ENCODE measurements at places on chromosomes 6 and 20.

- no peak for DNase-seq
These were observed at the start of gene TEAD3 for GRCh38 chr6:35496841-35497570. TEAD3 (minus strand) TSS chr6:35497079.

- DNase-seq: no peak
These were observed 790 bp upstream of the E2F1 start for GRCh38 chr20:33686984-33687366.

- no peak for DNase-seq
These were observed 83.7 kb upstream of the PTCHD4 start for GRCh38 chr6:48194596-48195295.

- no peak for DNase-seq
These were observed 16.9 kb upstream of the FOXC1 start for GRCh38 chr6:1592852-1593251.

GRCh38 chr6:87825821-87826221, 123.8 kb upstream of the AKIRIN2 start:
- no peak for DNase-seq

DNA sequence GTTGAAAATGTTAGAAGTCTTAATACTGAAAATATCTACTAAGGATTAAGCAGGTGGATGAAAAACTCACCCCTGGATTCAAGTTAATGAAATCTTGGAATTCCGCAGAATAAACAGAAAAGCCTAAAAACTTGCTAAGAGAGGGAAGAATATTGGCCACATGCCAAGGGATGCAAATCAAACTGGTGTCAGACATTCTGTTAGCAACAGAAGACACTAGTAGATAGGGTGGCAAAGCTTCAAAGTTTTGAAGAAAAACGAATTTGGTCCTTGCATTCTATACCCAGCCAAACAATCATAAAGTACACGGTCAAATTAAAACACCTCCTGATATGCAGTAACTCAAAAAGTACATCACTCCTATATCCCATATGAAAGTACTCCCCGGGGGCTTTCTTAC, 77.1 kb upstream of the ADTRP start:
- DNase-seq: no peak

- no peak for DNase-seq
These were observed 58.6 kb upstream of the ZNF217 start for GRCh38 chr20:53652090-53652858.

GRCh38 chr6:13613029-13613594, 2.0 kb upstream of the NOL7 start:
- DNase-seq: no peak

All from activated naive CD4-positive, alpha-beta T cell (primary cell).